D341Med (cell line): ENCODE measurements at places on chromosomes 16 and 17.

GRCh38 chr16:49608779-49609178 lies 235.2 kb downstream of the C16orf78 start:
- no peak for DNase-seq

DNA sequence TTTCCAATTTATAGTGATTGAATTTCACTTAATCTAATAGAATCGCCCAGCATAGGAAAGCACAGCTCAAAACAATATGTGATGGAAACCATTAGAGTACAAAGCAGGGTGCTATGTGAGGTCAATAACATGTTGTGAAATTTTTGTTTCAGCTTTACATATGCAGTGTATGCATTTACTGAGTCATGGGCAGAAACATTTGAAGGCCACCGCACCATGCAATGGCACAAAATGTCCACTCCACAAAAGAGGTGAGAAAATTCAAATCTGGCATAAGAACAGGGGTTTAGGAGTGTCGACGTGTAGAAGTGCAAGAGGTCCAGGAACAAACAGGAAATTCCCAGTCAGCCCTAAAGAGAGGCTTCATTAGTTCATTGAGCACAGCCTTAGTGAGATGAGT lies 131.2 kb downstream of the ANKFN1 start:
- DNase-seq: no peak

- no peak for DNase-seq
Observed at GRCh38 chr16:53973021-53973420, 269.1 kb downstream of the FTO start.

- no peak for DNase-seq
Observed at GRCh38 chr16:59400830-59401229, 666.7 kb upstream of the GOT2 start.

GRCh38 chr16:58280846-58281301 lies 14.0 kb downstream of the PRSS54 start:
- DNase-seq: no peak

DNA sequence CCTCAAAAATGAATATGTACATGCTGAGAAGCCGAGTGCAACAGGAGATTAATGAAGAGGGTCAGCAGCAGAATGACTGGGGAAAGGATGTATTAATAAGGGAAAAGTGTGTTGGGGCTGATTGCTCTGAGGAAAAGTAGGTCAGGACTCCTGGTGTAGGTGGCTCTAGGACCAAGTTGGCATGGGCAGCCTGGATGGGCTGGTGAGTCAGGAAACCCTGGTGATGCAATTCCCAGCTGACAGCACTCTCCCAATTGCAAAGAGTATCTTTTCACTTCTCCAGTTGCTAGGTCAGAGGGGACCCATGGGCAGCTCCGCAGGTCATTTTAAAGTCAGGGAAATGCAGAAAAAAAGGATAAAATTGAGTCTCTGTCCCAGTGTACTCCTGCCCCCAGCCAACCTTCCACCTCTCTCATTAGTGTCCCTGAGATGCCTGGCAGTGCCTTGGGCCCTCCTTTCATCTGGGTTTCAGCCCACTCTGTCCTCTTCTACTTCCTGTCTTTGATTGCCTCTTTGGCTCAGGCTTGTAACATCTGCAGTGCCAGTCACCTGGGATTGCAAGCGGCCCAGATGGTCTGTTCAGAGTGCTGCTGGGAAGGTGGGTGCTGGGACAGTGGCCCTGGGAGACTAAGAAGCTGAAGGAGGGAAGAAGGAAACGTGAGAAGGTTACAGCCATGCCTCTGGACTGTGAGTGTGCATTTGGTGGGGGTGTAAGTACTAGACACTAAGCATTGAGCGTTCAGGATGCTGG lies 2177.2 kb downstream of the TP53TG3F start:
- DNase-seq: no peak

DNA sequence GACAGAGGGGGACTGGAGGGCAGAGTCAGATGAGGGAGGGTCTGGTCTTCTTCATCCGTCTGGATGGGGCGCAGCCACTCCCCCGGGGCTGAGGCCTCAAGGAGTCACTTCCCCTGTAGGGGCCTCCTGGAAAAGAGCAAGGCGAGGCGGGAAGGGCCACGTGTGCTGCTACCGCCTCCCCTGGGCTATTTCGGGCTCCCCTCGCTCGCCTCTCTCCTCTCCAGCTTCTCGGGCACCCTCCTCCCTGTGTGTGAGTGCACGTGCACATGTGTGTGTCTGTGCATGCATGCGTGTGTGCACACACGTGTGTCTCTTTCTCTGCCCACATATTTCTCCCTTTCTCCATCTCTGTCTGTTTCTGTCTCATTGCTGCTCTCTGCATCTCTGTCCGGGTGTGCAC lies 10.1 kb downstream of the GSG1L start:
- no peak for DNase-seq

- DNase-seq: no peak
Observed at GRCh38 chr16:27287887-27288286, 19.3 kb upstream of the NSMCE1 start.

DNA sequence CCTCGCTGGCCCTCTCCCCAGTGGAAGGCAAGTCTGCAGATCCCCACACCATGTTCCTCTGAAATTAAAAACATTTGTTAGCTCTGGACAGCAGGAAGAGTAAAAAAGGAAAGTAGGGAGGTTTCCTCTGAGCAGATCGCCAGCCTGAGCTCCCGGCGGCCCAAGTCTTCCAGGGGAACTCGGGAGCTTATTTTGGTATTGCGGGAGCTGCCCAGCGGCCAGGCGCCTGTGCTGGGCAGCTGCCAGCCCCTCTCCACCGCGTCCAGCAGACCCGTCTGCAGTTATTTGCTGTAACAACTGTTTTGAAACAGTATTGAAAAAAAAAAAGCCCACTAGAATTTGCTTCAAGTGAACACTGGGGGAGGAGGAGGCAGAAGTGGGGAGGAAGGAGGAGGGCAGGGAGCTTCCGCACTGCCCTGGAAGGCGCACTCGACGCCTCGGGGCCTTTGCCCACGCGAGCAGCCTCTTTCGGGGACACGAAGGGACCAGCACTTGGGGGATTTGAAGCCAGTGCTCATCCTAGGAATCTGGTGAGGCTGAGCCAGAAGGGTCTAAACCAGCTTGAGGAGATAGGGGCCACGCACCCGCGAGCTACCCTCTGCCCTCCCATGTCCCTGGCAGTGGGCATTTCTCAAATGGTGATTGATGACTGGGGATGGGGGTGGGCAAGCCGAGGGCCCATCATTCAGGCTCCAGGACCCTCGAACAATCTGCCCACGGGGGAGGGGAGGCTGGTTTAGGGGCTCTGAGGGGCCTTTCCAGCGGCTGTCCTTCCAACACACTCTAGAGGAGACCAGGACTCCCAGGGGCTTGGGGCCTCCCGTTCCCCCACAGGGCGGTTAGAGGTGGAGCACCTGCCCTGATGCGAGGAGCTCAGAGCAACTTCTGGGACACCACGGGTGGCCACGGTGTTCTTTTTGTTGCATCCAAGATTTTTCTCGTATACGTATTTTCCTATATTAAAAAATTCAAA lies 3.0 kb upstream of the BAHCC1 start:
- no peak for DNase-seq

DNA sequence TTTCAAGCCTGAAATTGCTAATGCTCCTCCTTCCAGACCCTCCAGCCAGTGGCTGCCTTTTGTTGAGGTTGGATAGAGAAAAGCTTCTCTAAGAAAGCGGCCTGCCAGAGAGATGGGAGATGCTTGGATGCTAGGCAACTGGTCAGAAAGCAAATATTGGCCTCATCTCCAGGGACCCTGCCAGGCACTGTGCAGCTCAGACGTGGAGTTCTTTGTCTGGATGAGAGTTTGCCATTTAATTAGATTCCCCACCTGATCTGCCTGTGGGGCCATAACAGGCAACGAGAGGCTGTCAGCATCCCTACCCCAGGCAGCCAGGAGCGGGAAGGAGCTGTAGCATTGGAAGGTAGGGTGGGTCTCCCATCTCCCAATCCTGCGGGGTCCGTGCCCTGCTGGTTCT lies 52.7 kb downstream of the ASIC2 start:
- no peak for DNase-seq

DNA sequence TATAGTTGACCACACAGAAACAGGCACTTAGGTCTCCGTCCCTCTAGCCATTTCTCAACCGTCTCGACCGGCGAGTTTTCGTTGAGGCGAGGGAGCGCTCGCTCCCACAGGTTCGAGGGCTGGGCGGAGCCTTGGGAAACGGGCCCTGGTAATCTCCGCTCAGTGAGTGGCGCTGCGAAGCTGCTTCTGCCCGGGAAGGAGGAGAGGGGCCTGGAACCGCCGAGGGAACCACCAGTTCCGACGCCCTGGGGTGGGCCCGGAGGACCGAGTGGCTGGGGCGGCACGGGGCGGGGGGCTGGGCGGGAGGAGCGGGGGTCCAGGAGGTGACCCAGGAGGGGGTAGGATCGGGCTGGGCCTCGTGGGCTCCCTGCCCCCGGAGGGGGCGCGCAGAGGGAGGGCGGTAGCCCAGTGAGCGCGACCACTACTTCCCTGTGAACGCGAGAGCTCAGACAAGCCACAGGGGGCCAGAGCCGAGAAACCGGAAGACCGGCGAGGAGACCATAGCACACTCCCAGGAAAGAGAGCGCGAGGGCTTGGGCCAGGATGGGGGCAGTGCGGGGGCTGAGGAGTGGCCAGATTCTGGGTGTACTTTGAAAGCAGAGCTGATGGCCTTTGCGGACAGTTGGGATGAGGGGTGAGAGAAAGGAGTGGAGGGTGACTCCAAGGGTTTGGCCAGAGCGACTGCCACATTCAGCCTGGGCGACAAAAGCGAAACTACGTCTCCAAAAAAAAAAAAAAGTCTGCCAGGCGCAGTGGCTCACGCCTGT lies 29.9 kb upstream of the ARL4D start:
- DNase-seq: peak; percentile 68

GRCh38 chr17:64331931-64332493 lies 58.6 kb downstream of the PECAM1 start:
- DNase-seq: no peak

DNA sequence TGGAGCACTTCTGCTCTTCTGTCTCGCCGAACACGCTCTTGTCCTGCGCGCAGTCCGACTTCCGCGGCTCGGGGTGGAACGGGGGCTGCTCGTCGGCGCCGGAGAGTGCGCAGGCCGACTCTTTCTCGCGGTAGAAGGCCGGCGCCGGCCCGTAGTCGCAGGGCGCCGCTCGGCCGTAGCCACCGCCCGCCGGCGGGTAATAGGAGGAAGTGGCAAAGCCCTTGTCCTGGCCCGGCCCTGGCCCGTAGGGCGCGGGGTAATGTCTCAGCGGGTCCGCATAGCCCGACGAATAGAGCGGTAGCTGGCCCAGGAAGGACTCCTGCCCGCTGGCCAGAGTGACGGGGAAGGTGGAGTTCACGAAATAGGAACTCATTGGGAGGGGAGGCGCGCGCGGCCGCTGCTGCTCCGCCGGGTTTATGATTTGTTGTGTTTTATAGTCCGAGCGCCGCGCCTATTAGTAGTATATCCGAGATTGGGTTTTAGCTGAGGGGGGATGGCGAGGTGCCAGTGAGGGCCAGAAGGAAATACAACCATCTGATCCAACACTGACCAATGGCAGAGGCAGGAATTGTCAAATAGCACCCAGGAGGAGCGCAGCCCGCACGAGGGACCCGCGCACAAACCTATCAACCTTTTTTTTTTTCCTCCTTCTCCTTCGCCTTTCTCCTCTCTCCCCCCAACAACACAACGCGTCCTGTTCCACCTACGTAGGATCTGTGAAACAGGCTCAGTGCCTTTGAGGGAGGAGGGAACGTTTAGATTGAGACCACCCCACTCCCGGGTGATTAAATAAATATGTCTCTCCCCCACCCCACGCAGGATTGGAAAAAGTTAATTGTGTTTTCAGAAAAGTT lies 4.4 kb upstream of the HOXB5 start:
- DNase-seq: no peak
